ENCODE measurements at places on chromosomes 3 and 15. TPM values are rescaled to one million over a fixed set of nuclear protein-coding genes. Genes with fewer than 3 reads are reported as not detected.
A peak's percentile ranks its signal among the peaks of the same experiment; 100 is the strongest.

- DNase-seq: no peak
Measured at GRCh38 chr15:31303726-31304648, 22.6 kb upstream of the KLF13 start.

Gene SQOR
- 10.9 TPM for total RNA-seq

GRCh38 chr3:139689122-139689521 lies 11.3 kb upstream of the NMNAT3 start:
- no peak for DNase-seq

DNA sequence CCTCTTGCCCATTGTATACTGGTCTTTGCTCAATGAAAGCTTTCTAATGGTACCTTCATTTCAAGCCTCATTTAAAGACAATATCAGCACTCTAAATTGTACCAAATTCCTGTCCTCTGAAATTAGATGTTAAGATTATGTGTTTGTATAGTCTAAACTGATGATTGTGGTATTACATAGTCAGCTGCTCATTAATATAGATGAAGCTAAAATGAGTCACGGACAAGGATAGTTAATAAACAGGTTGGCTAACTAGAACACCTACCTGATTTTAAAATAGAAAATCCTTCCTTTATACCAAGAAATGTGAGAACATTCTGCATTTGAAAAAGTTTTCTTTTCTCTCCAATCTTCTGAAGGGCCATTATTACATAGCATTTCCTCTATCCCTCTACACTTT lies 2.9 kb downstream of the PRKCI start:
- no peak for DNase-seq

GRCh38 chr3:49305608-49306007 lies 28.6 kb upstream of the C3orf62 start:
- DNase-seq: no peak

Gene PAQR9
- not detected for total RNA-seq

- DNase-seq: no peak
Measured at GRCh38 chr3:46690798-46691197, 2.7 kb downstream of the ALS2CL start.

Gene ZNF502
- not detected for total RNA-seq

Gene SLC22A13
- total RNA-seq: 0.97 TPM

Gene COPB2
- total RNA-seq: 275 TPM

DNA sequence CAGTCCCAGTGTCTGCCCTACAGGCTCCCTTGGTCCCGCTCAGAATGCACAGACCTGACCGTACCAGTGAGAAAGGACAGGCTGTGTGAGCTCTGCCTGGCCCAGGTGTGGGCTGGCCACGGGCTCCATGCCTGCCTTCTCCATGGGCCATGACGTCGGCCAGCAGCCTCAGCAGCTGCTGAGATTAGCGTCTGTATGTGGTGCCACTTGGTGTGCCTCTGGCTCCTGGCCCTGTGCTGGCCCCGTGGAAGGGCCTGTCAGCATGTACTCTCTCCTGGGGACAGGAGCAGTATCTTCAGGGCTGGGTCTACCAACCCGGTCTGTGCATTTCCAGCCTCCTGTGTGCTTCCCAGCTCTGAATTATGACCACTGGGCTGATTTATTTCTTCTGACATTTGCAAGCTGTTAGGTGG lies 25.7 kb downstream of the KLF13 start:
- no peak for DNase-seq

Gene CELSR3
- total RNA-seq: 9.6 TPM

Gene PCLAF
- total RNA-seq: 8.3 TPM

Gene LRTM1
- total RNA-seq: not detected

GRCh38 chr3:122621112-122621511 lies 43.7 kb downstream of the PARP15 start:
- DNase-seq: no peak

DNA sequence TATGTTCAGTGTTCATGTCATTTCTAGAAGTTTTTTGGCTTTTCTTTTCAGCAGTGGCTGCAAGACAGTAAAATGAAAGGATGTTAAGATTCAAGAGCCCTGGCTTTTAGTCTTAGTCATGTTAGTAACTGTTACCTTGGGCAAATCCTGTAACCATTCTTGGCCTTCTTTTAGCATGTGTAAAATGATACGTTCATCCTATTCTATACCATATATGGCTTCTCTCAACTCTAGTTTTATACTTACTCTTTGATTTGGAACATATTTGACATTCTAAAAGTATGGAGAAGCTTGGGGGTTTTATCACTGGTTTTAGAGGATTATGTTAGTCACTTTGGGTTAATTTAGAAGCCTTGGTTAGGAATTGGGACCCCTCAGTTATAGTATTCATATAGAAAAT lies 20.1 kb downstream of the GTF2E1 start:
- no peak for DNase-seq

DNA sequence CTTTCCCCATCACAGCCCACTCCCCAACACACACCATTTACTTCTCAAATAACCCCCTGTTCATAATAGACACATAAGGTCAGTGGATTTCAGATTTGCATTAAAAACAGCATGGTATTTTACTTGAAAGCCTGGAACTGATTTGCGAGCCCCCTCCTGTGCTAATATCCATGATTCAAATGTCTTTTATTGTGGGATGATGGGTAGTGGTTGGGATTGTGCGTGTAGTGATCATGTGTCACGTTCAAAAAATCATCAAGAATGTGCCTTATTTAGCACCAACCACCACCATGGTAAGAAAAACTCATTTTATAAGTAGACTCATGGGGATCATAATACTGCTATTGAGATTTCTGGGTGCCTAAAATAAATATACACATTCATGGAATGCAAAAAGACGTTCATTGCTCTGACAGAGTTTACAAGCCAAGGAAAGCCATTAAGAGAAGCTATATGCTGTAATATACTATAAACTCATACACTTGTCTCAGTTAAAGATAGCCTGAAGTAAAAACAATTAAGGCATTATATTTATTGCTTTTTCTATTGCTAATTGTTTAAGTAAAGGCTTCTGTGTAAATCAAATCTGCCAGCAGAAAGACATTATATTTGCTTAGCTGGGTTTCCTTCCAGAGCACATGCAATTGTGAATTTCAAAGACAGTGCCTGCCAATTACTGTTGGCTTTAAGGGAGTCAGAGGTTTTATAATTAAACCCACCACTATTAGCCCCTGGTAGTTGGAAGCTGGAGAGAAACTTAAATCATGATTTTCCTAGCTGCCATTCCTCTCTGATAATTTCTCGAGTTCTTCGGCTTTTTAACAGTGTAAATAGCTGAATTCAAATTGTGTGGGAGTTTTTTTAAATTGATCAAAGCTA lies 4.0 kb downstream of the TRAT1 start:
- no peak for DNase-seq

GRCh38 chr3:29239376-29239775 lies 41.5 kb upstream of the RBMS3 start:
- no peak for DNase-seq

DNA sequence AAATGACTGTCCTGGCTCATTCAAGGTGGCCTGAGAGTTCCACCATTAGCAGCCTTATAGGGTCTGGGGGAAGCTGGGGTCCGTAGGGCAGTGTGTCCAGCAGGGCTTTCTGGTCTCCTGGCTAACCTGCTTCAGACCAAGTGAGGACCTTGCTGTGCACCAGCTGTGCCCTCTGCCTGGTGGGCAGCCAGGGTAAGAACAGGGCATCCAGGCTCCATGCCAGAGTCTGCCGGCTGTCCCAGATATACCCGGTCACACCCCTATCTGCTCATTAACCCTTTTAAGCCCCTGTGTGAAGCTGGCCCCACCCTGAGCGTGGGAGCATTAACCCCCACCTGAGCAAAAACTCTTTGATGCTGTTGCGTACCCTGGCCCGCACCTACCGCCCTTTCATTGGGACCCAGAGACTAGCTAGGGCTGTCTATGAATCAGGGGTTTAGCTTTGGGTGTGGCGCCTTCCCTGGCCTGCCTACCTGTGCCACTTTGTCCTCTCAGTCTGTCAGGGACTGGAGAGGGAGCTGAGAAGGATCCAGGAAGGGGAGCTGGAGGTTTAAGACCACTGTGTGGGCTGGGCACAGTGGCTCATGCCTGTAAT lies 17.6 kb downstream of the SEMA3F start:
- DNase-seq: no peak

Gene EHD4
- 23.2 TPM for total RNA-seq

Gene MEGF11
- total RNA-seq: not detected

DNA sequence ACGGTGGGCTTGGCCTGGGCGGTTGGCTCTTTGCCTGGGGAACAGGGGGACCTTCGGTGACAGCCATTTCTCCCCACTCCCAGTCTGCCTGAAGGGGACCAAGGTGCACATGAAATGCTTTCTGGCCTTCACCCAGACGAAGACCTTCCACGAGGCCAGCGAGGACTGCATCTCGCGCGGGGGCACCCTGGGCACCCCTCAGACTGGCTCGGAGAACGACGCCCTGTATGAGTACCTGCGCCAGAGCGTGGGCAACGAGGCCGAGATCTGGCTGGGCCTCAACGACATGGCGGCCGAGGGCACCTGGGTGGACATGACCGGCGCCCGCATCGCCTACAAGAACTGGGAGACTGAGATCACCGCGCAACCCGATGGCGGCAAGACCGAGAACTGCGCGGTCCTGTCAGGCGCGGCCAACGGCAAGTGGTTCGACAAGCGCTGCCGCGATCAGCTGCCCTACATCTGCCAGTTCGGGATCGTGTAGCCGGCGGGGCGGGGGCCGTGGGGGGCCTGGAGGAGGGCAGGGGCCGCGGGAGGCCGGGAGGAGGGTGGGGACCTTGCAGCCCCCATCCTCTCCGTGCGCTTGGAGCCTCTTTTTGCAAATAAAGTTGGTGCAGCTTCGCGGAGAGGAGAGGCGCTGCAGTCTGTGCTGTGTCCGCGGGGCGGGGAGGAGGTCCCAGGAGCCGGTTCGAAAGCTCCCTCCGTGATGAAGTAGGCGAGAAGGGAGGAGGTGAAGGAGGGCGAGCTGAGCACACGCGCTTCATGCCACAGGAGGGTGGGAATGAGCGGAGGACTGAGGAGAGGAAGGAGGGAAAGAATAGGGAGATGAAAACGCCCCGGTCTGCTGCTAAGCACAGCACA lies 9.6 kb downstream of the CLEC3B start:
- peak; percentile 90 for DNase-seq

GRCh38 chr3:134802428-134803050 lies 7.5 kb downstream of the EPHB1 start:
- DNase-seq: no peak

GRCh38 chr3:8853081-8853480 lies 83.7 kb upstream of the OXTR start:
- no peak for DNase-seq

- DNase-seq: no peak
Measured at GRCh38 chr3:37944391-37944842, 46.2 kb upstream of the VILL start.

Gene SPINK8
- total RNA-seq: not detected

Gene ITPKA
- total RNA-seq: 0.36 TPM

DNA sequence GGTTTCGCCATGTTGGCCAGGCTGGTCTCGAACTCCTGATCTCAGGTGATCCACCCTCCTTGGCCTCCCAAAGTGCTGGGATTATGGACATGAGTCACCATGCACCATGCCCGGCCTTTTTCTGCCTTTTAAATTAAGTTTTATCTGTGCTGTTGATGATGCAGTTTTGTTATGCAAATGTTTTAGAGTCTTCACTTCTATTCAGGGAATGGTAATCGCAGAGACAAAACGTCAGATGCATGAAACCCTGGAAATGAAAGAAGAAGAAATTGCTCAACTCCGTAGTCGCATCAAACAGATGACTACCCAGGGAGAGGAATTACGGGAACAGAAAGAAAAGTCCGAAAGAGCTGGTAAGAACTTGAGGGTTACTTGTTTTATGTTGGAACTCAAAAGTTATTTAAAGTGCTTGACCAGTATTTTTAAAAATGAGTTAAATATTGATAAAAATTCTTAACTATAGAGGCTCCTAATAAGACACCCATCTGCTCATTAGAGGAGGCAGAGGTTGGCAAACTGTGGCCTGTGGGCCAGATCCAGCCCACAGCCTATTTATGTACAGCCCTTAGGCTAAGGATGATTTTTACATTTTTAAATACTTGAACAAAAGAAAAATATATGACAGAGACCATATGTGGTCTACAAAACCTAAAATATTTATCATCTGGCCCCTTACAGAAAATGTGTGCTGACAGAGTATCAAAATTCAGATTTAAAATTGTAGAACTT lies 127.8 kb upstream of the LRRFIP2 start:
- no peak for DNase-seq

- DNase-seq: no peak
Measured at GRCh38 chr15:63073497-63074172, 31.1 kb downstream of the TPM1 start.

DNA sequence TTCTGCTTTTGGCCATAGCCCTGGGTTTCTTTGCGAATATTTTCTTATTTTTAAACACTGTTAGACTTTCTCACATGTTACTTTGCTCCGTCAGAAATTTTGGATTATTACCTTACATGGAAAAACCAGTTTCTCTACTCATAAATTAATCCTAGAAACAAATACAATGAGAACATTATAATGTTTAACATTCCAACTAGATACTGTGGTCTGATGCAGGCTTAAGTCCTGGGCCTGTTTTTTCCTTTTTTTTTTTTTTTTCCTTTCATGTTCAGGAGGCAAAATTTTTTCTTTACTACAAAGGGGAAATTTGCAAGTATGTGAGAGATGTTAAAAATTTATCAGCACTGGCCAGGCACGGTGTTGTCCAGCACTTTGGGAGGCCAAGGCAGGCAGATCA lies 28.9 kb downstream of the POPDC2 start:
- DNase-seq: no peak

GRCh38 chr3:183807209-183807728 lies 18.1 kb downstream of the MAP6D1 start:
- no peak for DNase-seq
